Activated CD4-positive, CD25-positive, alpha-beta regulatory T cell (primary cell): ENCODE measurements at places on chromosomes 5 and 9.

- DNase-seq, result no peak
Measured at GRCh38 chr9:137189297-137190295, 1.1 kb downstream of the SSNA1 start.

- no peak for DNase-seq
Measured at GRCh38 chr9:116958881-116959280, 271.8 kb downstream of the TRIM32 start.

DNA sequence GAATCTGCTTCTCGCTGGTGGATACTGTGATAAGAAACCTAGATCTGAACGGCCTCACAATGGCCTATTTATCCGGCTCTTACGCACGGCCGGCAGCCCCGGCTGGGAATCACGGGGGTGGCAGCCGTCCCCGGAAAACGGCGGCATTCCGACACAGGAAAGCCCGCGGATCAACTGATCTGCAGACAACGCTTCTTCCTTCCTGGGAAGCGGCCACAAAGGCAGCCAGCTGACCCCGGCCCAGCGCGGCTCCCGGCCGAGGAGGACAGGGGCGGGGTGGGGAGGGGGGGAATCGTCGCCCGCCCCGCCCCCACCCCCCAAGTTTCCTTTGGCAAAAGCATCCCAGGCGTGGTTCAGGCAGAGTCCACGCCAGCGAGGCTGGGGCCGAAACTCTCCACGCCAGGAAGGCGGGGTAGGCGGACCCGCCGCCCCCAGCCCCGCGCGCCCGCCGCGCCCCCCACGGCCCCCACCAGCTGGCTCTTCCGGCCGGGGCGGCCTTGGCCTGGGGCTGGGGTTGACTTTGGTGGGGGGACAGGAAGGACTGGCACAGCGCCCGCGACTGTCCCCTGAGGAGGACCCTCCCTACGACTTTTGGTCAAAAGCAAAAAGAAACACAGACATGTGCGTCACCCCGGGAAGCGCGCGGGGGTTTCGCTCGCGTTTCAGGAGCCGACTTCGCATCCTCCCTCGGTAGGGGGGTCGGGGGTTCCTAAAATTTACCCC is 247.7 kb upstream of the ANKRD55 start:
- DNase-seq, result peak; percentile 12

DNA sequence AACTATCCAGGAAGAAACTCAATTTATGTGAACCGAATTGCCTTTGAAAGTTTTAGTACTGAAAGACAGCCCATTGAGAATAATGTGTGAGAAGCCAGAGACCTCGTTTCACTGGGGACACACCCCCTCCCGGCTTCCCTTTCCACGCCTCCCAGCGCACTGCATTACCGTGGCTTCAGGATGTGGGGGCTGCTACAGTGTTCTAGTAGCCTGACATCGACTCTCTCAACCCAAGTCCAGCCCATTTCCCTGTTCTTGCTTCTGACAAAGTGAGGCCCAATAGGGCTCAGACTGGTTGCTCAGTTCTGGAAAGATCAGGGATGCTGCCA is 3.5 kb downstream of the PAX5 start:
- no peak for DNase-seq

DNA sequence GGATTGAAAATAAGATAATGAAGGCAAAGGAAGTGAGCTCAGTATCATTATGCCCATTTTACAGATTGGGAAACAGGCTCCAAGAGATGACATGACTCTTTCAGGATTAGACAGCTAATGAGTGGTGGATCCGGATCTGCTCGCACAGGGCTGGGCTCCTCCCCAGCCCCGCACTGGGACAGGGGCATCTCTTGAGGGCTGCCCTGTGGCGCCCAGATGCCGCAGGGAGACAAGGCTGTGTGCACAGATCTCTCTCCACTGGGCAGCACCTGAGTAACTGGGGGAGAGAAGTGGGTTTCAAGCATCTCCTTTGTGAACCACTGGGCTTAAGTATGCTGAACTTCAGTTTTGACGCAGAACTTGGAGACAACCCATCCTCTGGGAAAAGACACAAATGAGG is 43.9 kb downstream of the ADAMTS2 start:
- DNase-seq, result no peak

- no peak for DNase-seq
Measured at GRCh38 chr5:176724472-176724871, 77.2 kb downstream of the TSPAN17 start.

DNA sequence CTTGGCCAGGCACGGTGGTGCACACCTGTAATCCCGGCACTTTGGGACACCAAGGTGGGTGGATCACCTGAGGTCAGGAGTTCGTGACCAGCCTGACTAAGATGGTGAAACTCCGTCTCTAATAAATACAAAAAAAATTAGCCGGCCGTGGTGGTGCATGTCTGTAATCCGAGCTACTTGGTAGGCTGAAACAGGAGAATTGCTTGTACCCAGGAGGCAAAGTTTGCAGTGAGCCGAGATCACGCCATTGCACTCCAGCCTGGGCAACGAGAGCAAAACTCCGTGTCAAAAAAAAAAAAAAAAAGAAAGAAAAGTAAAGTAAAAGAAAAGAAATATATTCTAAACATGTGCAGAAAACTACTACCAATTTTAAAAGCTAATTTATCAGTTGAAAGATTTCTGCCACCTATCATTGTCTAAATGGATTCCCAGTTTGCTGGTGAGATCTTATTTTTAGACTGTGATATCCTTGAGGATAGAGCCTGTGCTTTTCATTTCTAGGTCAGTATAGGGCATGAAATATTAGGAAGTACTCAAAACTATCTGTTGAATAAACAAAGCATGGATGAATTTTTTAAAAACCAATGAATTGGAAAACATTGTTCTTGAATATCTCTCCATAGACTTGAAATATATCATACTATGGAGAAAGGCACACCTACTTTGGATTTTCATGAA is 86.9 kb downstream of the NFIB start:
- no peak for DNase-seq

DNA sequence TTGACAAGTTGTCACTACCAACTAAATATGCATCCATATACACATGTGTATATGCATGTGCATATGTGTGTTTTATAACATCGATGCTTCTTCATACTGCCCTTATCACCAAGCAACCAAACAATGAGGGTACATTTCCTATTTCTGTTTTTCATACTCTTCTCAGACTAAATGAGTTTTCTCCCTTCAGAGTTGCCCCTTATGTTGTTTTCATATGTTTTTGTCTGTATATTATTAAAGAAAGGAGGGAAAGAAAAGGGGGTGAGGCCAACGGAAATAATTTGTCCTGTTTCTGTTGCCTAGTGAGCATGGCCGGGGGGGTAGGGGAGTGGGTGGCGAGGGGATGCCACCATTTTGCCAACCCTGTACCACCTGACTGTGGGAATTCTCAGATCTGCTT is 28.8 kb upstream of the NFIB start:
- DNase-seq, result no peak

GRCh38 chr5:57094753-57095683 is 78.8 kb upstream of the GPBP1 start:
- no peak for DNase-seq

DNA sequence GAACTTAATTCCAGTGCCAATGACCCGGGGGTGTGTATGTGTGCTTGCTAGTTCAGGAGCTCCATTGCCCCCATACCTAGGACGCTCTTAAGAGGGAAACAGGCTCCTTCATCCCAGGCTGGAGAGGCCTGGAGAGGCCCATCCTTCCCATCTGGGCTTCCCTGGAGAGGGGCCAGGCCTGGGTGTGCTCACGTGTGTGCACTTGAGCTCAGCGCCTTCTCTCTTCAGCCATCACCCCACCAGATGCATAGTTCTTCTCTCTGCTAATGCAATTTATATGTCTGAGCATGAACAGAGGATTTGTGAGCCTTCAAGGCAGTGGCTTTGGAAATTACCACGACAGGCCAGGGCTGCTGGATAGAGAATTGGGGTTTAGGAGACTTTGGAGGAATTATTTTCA is 48.6 kb upstream of the SHB start:
- no peak for DNase-seq

DNA sequence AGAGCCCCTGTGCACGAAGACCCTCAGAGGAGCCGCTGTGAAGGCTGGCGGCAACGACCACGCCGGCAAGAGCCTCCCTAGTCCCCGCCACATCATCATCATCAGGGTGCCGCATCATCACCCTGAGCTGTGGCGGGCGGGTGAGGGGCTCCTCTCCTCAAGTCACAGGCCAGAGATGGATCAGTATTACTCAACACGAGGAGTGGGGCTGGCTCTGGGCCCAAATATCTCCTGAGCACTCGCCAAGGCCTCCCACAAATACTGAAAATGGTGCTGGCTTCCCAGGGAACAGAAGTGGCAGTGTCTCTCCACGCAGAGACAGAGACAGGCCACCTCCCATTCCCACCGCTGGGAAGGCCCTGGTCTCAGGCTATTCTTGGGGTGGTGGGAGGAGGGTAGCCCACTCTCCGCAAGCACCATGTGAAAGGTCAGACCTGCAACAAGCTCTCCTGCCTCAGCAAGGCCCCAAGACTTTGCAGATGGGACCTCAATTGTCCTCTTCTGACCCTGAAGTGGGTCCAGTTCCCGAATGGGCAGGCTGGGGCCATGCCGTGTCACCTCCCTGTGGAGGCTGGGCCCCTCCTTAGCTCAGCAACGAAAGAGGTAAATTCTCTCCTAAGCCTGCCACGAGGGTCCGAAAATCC is 39.3 kb upstream of the ZNF354A start:
- DNase-seq, result no peak

DNA sequence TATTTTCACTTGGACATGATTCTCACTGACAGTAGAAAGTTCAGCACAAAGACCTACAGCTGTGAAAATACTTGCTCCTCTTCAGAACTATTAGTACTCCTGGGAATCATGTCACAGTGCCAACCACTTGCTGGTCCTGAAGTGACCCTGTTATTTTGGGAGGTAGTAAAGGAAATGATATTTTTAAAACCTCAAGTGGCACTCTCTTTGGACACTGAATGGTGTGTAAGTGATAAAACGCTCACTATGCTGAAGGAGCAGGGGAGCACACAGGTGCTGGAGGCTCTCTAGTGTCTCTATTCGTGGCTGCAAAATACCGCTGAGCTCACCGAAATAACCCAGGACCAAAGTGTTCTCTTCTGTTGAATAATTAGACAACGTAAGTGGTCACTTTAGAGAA is 76.9 kb upstream of the SPATA31D4 start:
- DNase-seq, result no peak

DNA sequence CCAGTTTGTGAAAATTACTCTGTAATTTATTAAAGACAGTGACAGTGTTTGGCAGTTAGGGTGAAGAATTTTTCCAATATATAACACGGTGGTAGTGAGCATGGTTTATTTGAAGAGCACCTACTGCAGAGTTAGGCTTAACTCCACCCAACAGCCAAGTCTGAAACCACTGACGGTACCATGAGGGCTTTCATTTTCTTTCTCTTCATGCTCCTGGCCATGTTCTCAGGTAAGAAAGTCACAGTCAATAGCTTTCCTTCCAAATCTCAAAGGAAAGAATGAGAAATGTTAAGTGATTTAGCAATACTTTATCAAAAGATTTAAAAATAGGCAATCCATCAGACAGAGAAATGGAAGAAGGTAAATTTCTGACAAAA is at the start of gene MARCOL:
MARCOL (plus strand) TSS at position 108 of the 377 bp plus-strand sequence; CDS start at position 181, 73 bp downstream.
- DNase-seq, result no peak

GRCh38 chr5:34957857-34958690 is 28.7 kb downstream of the DNAJC21 start:
- DNase-seq, result no peak

DNA sequence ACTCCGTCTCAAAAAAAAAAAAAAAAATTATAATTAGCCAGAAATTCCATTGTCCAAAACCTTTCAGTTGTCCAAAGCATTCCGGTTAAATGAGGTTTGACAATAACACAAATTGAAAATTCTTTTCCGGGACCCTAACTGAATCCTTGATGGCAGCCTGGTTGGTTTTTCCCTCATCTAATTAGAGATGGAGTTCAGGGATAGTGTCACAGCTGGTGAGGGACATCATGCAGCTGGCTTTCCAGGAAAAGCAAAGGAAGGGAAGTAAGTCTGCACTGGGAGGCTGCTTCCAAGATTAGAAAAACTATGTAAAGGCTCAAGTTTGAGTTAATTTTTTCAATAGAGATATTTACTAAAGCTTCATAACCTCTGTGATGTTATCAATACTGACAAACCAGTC is 195.4 kb downstream of the ADAMTS12 start:
- DNase-seq, result no peak

GRCh38 chr9:137666513-137666822 is 47.7 kb downstream of the EHMT1 start:
- no peak for DNase-seq

DNA sequence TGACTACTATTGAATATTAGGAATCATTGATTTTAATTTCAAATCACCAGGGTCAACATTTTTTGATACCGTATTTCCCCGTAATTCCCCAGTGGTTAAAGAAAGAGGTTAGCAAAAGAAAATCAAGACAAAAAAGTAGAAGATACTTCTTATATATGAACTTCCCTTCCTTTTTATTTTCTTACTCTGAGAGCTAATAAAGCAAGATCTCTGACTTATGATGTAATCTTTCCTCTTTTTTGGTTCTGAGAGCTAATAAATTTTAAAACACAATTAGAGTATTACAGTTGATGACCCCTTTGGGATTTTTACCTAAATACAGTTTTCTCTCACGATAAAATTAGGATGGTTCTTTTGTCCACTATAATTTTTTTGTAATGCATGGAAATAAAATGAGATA is 9.2 kb upstream of the FYB1 start:
- no peak for DNase-seq

GRCh38 chr5:54651482-54652076 is 134.0 kb downstream of the SNX18 start:
- no peak for DNase-seq

- no peak for DNase-seq
Measured at GRCh38 chr5:149731332-149731616, 1.2 kb downstream of the PPARGC1B start.

DNA sequence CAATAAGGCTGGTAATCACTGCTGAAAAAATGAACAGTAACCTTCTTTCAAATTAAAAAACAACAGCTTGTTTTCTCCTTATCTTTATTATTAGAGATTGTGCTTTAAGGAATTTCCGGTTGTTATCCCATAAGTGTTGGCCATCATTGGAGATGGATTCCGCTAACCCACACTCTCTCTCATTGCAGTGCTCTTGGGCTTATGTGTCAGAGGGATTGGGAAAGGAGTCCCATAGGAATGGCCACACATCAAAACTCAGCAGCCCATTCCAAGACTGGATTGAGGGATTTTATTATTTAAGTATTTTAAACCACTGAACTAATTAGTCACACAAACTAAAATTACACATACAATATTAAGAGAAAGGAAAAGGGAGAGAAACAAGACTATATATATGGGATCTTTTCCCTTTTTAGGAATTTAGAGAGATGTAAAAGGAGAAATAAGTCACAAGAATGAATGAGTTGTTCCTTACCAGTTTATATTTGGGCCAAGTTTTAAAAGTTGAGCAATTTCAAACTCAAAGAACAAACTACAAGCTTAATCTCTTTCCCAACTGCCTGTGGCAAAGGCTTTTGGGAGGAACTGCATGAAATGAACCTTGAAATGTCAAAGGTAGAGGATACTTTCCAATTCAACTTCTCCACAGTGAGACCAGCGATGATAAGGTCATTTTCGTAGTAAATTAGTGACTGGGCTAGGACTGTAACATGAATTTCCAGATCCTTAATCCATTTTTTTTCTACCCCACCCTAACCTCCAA is 2.4 kb downstream of the SPINK6 start:
- DNase-seq, result no peak

- DNase-seq, result no peak
Measured at GRCh38 chr5:127739807-127740384, 36.7 kb downstream of the CCDC192 start.

GRCh38 chr9:89878687-89879086 is 273.9 kb downstream of the GADD45G start:
- DNase-seq, result no peak

GRCh38 chr9:4994166-4994890 is 9.3 kb downstream of the JAK2 start:
- DNase-seq, result no peak

- DNase-seq, result peak; percentile 24
Measured at GRCh38 chr5:142145106-142145900, 36.7 kb downstream of the NDFIP1 start.

- DNase-seq, result no peak
Measured at GRCh38 chr5:73094415-73094814, 26.0 kb upstream of the TMEM171 start.
